Kidney epithelial cell (primary cell): ENCODE measurements at places on chromosomes 11 and 22. TPM values are rescaled to one million over a fixed set of nuclear protein-coding genes. Genes with fewer than 3 reads are reported as not detected.

TMEM86A gene
- 3.1 and 5.0 TPM in 2 replicates for total RNA-seq

DNA sequence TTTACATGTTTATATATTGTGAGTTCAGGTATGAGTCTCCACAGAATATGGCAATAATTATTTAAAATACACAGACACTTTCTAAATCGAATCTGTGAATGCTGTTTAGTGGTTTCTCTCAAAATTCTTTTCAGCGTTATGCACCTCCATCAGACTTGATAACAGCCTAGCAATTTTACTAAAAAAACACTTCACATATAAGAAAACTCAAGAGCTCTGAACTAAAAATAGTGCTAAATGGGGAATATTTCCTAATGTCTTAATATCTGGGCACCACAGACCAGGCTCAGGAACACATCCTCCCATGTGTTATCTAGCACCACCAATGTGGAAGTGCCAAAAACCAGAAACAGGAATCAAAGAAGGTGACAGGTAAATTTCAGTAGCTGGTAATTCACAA lies 47.9 kb downstream of the ARHGAP32 start:
- DNase-seq = no peak

DNA sequence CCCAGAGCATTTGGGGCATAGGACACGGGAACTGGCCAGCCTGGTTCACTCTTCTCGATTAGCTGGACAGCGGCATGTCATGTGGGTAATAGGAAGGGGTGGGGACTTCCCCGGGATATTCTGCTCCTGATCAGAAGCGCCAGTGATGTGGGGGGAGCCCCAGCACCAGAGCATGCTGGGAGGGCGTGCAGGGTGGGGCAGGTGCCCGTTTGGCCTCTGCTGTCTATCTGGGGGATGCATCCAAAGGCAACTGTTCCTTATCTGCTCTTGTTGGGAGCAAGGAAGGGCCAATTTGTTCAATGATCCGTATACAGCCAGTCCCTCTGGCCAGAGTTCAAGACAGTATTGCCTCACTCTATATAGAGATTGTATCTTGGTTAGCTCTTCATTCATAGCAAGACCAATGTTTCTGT lies 43.6 kb downstream of the PPARA start:
- no peak for DNase-seq

ART1 gene
- not detected in 2 replicates for total RNA-seq

- DNase-seq = peak; percentile 70
Measured at GRCh38 chr11:69444381-69445130, 36.9 kb upstream of the LINC01488 start.

DNA sequence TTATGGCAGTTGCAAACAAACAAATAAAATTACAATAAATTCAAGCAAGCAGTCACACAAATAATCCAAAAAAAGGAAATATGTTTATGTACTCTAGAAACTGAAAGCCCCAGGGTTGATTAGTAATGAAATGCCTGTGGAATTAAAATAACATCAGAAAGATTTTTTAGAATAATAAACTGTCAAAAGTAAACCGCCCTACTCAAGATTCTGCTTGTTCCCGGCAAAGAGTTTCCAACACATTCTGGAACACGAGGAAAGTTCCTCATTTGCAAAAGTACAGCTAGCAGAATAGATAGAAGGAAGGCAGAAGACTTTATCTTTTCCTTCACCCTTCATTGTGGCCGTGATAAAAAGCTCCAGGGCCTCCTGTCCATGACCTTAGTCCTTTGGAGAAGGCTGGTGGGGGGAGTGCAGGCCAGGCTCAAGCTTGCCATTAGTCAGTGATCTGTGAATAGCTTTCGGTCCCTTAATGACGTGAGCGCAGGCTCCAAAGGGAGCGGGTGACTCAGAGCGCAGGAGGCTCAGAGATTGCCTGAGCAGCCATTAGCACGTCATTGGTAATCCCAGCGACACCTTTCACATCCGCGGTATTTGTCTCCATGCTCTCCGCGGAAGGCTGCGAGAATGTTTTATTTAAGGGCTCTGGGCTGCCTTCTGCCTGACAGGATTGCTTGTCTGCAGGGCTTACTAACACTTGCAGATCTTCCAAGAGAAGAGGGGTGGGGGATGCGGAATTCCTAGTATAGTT lies 458.3 kb downstream of the METTL15 start:
- peak; percentile 66 for DNase-seq

C11orf91 gene
- total RNA-seq = not detected in 2 replicates

LINC01488 gene
- total RNA-seq = not detected in 2 replicates

DNA sequence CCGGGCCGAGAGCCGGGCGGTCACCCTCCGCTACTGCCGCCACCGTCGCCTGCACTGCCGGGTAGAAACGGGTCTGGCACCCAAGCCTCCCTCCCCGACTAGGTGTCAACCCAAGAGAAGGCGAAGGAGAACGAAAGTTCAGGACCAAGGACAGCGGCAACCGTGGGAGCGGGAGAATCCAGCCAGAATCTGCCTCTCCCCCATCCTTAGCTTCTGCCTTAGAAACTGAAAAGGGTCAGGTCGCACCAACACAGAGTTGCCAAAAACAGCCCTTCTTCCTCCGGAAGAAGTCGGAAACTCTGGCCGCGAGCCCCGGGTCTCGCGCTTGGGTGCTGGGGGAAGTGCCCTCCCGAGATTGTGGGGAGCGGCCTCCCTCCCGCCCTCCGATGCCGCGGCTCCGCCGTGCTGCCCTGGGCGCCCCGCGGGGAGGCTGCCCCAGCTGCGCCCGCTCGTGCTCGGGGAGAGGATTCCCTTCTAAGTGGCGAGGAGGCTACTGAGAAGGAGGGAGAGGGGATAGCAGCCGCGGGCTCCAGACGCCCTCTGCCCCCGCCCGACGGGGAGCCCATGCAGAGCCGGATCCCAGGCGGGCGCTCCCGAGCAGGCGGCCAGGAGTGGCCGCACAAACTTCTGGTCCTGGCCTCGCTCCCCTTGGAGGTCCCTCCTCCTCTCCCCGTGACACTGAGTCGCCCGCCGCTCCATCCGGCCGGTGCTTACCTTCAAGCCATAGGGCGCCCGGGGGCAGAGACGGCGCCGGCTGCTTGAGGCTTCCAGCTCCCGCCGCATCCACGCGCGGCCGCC lies 637 bp downstream of the DRD2 start:
- DNase-seq = peak; percentile 32

- DNase-seq = no peak
Measured at GRCh38 chr11:69562816-69563215, 78.1 kb upstream of the CCND1 start.

MTMR3 gene
- total RNA-seq = 30.7 and 31.9 TPM in 2 replicates

GRCh38 chr11:6201481-6201880 lies 2.5 kb downstream of the OR52W1 start:
- DNase-seq = no peak

DNA sequence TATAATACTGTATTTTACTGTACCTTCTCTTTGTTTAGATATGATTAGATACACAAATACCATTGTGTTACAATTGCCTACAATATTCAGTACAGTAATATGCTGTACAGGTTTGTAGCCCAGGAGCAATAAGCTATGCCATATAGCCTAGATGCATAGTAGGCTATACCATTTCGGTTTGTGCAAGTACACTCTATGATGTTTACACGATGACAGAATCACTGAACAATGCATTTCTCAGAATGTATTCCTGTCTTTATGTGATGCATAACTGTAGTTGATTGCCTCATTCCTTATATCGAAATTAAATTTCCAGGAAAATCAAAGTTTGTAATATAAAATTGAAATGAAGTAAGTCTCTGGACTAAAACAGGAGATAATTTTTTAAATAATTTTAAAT lies 49.3 kb upstream of the OR5P2 start:
- DNase-seq = no peak

PKDREJ gene
- total RNA-seq = not detected in 2 replicates

SPDYC gene
- total RNA-seq = not detected in 2 replicates

DNA sequence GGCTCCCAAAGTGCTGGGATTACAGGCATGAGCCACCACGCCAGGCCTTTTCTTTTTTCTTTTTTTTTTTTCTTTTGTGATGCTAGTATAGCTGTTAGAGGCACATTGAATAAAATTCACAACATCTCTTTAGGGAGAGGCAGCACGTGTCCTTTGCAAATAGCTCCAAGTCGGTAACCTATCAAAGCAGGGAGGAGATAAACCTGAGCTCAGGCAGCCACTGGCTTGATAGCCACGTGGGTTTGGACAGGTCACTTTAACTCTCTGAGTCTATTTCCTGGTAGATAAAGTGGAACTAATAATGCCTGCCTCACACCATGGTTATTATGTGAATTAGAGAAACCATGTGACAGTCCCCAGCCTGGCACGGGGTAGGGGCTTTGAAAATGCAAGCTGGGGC lies 43.1 kb upstream of the ATXN10 start:
- DNase-seq = no peak

DNA sequence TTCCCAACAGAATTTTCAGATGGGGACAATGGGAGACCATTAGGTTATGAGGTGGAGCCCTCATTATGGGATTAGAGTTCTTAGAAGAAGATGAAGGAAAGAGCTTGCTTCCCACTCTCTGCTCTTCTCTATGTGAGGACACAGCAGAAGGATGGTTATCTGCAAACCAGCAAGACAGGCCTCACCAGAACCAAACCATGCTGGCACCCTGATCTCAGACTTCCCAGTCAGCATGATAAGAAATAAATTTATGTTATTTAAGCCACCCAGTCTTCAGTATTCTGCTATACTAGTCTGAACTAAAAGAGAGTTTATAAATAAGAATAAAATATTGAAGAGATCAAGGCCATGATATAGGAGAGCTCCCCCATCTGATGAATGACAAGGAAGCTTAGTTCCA lies 946.3 kb upstream of the CCDC90B start:
- no peak for DNase-seq

DNA sequence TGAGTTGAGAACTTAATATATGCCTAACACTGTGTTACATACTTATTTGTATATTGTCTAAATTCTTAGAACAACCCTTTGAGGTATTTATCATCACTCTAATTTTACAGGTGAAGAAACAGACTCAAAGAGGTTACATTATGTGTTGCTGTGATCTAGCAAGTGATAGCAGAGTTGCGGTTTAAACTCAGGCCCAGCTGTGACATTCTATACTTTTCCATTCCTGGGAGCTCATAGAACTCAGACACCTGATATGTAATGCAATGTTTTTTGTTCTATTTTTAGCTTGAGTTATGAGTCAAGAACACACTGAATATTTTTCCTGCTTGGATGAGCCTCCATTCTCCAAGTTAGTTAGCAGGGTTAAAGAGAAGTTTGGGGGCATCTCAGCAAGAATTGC lies 449.7 kb upstream of the DDI1 start:
- no peak for DNase-seq

DNA sequence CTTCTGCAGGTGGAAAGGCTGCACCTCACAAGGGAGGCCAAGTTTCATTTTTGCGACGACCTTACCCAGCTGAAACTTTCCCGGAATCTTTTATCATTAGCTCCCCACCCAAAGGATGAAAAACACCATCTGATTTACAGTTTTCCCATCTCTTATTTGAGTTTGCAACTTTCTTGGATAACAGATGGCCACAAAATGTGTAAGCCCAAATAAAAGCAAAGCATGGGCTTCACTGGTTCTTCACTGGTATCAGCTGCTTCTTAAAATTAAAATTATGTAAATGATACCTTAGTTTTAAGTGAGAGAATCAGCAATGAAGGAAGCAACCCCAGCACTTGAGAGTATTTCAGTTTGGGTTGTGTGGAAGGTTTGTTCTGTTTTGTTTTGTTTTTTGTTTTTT lies 55.8 kb downstream of the PARVA start:
- DNase-seq = no peak

GRCh38 chr11:92552942-92553341 lies 328.3 kb downstream of the FAT3 start:
- DNase-seq = no peak

- DNase-seq = peak; percentile 54
Measured at GRCh38 chr11:2655834-2656622, 43.8 kb downstream of the KCNQ1OT1 start.

- no peak for DNase-seq
Measured at GRCh38 chr11:105045676-105046296, 651 bp upstream of the CARD16 start.

DNA sequence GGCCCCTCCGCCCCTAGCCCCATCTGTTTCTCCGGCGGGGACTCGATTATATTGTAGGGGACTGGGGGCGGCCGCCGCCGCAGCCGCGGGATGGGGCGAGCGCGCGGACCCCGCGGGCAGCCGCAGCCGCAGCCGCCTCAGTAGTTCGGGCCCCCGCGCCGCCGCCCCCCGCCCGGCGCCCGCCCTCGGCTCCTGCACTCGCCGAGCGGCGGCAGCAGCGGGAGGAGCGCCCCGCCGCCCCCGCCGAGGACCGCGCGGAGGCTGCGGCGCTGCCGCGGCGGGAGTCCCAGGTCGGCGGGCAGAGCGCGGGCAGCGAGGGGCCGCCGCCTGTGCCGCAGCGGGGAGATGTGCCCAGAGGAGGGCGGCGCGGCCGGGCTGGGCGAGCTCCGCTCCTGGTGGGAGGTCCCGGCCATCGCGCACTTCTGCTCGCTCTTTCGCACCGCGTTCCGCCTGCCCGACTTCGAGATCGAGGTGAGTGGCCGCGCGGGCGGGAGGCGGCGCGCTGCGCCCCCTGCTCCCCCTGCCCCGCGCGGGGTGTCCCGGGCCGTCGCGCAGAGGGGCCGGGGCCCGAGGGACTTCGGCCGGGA lies at the start of gene CECR2:
TSS of gene CECR2 (plus strand) at position 22 of the 587 bp plus-strand sequence. CDS start at position 346, 324 bp downstream.
- DNase-seq = no peak

GRCh38 chr22:48300877-48301276 lies 1526.8 kb downstream of the BRD1 start:
- DNase-seq = no peak

DNA sequence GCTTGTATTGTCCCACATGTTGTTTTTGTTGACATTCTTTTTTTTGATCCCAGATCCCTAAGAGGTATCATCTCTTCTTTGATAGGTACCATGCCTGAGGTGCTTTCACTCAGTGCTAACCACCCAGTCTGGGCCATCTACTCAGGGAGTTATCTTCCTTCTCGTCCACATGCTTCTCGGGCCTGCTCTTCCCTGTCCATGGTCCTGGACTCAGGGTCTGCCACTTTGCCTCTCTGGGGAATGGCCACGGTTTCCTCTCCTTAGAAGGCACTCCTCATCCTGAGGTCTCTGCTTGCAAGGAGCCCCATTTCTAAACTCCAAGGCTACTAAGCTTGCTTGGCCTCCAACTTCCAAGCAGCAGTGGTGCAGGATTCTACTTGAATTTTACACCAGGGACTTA lies 227.0 kb upstream of the NCAM1 start:
- DNase-seq = no peak

OR51M1 gene
- not detected in 2 replicates for total RNA-seq

GRCh38 chr11:103584021-103584420 lies 452.4 kb upstream of the DDI1 start:
- no peak for DNase-seq

DNA sequence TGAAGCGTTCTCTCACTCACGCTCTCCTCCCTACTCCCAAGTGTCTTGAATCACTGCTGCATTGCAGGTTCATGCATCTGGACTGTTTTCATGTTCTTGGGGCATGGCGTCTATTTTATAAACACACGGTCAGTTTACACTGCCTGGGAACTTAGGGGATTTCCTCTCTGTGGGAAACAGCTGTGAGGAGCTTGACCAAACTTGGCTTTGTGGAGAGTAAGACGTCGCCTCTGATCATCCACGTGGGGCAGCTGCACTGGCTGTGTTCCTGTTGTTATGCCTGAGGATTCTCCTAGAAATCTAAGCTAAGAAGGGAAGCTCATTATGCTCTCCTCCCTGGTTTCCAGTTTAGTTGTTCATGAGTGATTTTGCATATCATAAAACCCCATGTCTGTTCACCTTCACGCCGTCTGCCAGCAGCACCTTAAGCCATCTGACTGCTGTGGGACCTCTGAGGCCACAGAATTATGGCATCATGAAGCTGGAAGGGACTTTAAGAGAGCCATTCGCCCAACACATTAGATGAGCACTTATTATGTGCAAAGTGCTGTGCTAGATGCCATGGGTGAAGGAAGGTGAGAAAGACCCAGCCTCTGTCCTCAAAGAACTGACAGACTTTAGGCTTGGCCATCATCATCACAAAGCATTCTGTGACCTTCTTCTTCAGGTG lies 38.8 kb upstream of the POU2AF1 start:
- peak; percentile 56 for DNase-seq
